Hypothalamus (tissue), 51 donors: ENCODE measurements at places on chromosomes 5 and 9.

GRCh38 chr5:72441862-72442540 is 65.2 kb downstream of the ZNF366 start:
- no peak for DNase-seq

DNA sequence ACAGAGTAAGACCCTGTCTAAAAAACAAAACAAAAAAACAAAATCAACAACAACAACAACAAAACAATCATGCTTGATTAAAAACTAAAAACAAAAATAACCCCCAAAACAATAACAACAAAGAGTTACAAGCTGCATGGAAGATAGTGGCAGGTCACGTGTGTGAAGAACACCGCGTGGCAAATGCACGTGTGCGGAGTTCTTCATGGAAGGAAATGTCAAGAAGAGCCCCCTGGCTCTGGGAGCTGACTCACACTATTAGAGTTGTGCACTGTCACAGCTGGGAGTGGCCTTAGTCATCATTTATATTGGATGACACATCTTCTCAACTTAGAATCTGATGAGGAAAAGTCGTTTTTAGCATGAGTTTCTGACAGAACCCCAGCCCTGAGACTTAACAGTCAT is 110.5 kb downstream of the JMY start:
- no peak for DNase-seq

DNA sequence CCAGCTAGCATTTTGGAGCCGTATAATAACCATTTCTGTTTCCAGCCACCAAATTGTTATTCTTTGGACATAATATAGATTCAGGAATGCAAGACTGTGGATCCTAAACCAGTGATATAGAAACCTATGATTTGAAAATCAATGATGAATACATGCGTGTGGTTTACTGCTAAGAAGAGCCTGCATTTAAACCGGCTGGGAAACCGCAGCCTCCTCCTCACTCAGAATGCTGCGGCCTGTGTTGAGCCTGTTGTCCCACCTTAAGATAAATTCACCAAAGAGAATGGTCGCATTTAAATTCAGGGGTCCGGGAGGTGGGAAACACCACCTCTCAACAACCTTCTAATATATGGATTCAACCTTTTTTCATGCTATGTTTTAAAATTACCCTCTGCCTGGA is 148.0 kb downstream of the MEF2C start:
- DNase-seq = no peak

DNA sequence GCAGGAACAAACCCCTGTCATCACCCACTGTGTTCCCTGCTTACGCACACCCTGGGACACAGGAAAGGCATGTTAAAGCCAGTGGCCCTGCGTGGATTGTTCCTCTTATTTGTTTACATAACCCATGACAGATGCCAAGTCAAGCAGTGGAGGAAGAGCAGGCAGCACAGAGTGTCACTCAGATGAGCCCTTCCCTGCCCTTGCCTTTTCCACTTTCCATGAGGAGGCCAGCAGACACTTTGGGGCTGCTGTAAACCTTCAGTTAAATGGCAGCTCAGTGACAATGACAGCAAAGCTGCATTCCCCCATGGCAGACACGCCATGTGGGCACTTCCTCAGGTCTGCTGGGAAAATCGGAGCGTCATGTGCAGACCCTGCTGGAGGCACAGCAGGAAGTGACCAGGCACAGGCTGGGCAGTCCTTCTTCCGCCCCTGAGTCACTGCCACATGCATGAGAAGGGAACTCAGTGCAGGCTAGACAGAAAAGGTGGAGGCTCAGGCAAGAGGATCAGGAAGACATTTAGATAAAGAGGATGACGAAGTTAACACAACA is 216.8 kb upstream of the PIK3R1 start:
- DNase-seq = no peak

DNA sequence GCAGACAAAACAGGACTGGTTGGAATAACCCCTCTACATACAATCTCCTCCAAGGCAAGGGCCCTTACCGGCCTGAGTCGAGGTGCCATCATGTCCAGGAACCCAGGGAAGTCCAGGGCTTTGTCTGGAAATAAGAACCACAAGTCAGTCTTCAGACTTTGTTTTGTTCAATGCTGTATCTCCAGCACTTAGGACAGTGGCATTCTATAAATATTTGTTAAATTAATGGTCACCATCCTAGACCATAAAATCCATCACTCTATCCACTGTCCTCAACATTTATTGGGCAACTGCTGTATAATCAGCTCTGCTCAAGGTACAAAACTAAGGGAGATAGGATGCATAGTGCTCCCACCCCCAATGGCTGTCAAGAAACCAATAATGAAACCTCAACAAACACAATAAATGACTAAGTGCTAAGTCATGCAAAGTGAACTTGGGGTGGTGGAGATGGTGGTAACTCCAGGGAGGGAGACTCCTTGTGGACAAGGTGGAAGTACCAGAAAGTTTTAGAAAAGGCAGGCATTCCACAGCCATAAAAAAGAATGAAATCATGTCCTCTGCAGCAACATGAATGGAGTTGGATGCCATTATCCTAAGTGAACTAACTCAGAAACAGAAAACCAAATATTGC is 5.0 kb downstream of the RELL2 start:
- DNase-seq = no peak

GRCh38 chr9:4852419-4852818 is 59.7 kb downstream of the RCL1 start:
- no peak for DNase-seq
